ENCODE measurements at places on chromosomes 16 and 17. TPM values are rescaled to one million over a fixed set of nuclear protein-coding genes. Genes with fewer than 3 reads are reported as not detected.

DNA sequence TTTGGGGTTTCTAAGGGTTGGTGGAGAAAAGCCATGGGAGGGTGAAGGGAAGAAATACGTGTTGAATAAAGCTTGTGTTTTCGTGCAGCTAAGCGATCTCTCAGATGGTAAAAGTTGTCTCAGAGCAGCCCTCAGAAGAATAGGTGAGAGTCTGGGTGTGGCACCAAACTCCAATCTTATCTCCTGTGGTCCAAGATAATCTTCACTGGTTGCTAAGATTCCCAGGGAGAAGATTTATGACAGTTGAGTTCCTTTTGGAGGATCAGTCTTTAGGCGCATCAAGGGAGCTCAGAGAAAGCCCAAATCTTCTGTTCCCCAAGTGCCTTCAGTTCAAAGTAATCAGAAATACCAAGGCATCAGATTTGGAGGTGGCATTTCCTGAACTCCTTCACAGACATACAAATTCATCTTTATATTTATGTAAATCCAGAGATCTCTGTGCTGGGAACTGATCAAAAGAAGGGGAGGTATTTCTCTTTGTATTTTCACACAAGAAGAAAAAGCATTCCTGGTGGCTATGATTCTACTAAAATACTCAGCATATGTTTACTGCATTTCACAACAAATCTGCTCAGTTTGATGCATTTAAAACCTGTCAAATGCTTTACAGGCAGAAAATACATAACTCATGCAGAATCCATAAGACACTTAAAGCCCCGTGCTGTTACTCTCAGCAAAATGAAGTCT lies 102.9 kb downstream of the ABCC12 start:
- DNase-seq = peak; percentile 47

DNA sequence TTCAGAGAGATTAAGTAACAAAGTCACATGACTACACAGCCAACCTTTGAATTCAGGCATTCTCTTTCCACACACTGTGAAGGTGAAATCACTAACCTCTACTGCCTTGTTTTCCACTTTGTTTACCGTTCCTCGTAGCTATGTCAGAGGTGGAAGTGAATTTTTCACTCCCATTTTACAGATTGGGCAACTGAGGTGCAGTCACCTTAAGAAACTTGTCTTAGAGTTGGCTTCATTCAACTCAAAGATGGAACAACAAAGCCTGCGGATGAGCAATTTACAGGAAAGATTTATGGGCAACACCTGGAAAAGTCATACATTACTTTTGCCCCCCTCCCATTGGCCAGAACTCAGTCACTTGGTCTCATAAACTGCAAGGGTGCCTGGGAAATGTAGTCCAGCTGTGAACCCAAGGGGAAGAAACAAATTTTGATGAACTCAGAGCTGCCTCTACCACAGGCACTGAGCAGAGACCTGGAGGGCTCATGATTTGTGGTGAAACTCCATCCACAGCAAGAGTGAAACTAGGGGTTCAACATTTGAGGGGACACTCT lies 784.6 kb upstream of the EEF2KMT start:
- DNase-seq = peak; percentile 56

DNA sequence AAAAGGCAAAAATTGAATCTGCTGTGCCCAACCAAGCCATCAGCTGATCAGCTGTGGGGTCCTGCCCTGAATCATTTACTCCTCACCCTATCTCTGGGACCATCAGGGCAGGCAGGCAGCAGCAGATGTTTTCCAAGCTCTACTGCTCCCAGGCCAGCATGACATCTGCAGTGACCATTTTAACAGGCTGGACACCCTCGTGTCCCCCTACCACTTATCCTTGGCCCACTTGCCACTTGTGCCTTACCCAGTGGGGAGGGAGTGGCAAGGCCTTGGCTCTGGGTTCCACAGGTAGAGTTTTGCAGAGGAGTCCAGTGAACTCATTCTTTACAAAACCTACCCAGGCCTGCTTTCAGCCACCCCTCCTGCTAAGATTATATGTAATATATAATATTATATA lies 12.0 kb upstream of the CA4 start:
- DNase-seq = peak; percentile 25

- DNase-seq = peak; percentile 100
These were observed at the start of gene MKS1 for GRCh38 chr17:58219007-58219788. Gene MKS1 (minus strand): TSS chr17:58219255. CDS start chr17:58219230, 25 bp downstream.

- no peak for DNase-seq
These were observed 44.8 kb downstream of the STAT5A start for GRCh38 chr17:42333053-42333452.

- no peak for DNase-seq
These were observed 127.2 kb downstream of the HS3ST3B1 start for GRCh38 chr17:14427900-14428647.

GRCh38 chr16:86462334-86463084 lies 47.8 kb upstream of the FOXF1 start:
- DNase-seq = no peak

The LRRC75A gene
- total RNA-seq = 2.2 TPM

The ST6GALNAC1 gene
- not detected for total RNA-seq

The CXCL16 gene
- 1.2 TPM for total RNA-seq

Measured in endodermal cell (in vitro differentiated cells).